ENCODE measurements at places on chromosomes 16 and 17. TPM values are rescaled to one million over a fixed set of nuclear protein-coding genes. Genes with fewer than 3 reads are reported as not detected.

The TRPV2 gene
- 91.1 TPM for total RNA-seq

The SLC38A8 gene
- total RNA-seq: not detected

- no peak for DNase-seq
- no peaks in the 10 kb centered on the region for H3K27me3 ChIP-seq
Observed at GRCh38 chr16:61780161-61780560, 256.1 kb downstream of the CDH8 start.

The MT4 gene
- total RNA-seq: not detected

The TBX2 gene
- not detected for total RNA-seq

GRCh38 chr17:73423806-73424205, 112.0 kb upstream of the CDC42EP4 start:
- H3K27me3 ChIP-seq: no peaks in the 10 kb centered on the region
- H3K36me3 ChIP-seq: no peaks in the 10 kb centered on the region
- H3K27ac ChIP-seq: no peak overlapping the region
- DNase-seq: no peak
- peaks cover 2% of the 10 kb centered on the region for H3K4me1 ChIP-seq
- no peak overlapping the region for H3K4me3 ChIP-seq

The ABCA9 gene
- not detected for total RNA-seq

- peaks cover 41% of the 10 kb centered on the region for H3K27me3 ChIP-seq
- no peaks in the 10 kb centered on the region for H3K4me1 ChIP-seq
- H3K36me3 ChIP-seq: no peaks in the 10 kb centered on the region
- H3K27ac ChIP-seq: no peak overlapping the region
- no peak for DNase-seq
- no peak overlapping the region for H3K4me3 ChIP-seq
Observed at GRCh38 chr16:80836846-80837245, 32.4 kb upstream of the CDYL2 start.

- no peak overlapping the region for H3K27ac ChIP-seq
- peaks cover 2% of the 10 kb centered on the region for H3K4me1 ChIP-seq
- DNase-seq: no peak
- H3K36me3 ChIP-seq: peaks cover 3% of the 10 kb centered on the region
- peaks cover 14% of the 10 kb centered on the region for H3K27me3 ChIP-seq
Observed at GRCh38 chr17:72460711-72461110, 339.9 kb downstream of the SOX9 start.

GRCh38 chr16:66326991-66327513, 39.4 kb upstream of the CDH5 start:
- H3K27me3 ChIP-seq: peaks cover 65% of the 10 kb centered on the region
- no peak for DNase-seq

- H3K27ac ChIP-seq: no peak overlapping the region
- H3K36me3 ChIP-seq: peaks cover 2% of the 10 kb centered on the region
- DNase-seq: no peak
- H3K4me3 ChIP-seq: no peak overlapping the region
Observed at GRCh38 chr16:11325404-11326083, 19.7 kb upstream of the RMI2 start.

DNA sequence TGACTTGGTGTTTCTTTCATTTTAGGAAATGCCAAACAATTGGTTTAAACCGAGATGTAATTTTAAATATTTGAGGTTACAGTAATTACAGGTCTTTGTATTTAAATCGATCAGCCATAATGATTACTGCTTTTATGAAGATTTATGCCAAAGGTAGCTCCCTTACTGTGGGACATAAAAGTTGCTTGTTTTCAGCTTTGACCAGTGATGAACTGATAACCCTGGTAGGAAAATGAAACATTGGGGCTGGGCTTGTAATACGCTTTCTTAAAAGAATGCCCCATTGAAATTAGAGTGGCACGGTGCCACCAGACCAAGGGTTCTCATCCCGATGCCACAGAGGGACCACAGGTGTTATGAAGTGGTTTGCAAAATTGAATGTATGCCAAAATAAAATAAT, 7.3 kb downstream of the TNRC6A start:
- no peak overlapping the region for H3K4me3 ChIP-seq
- no peaks in the 10 kb centered on the region for H3K36me3 ChIP-seq
- no peaks in the 10 kb centered on the region for H3K27me3 ChIP-seq
- peaks cover 57% of the 10 kb centered on the region for H3K4me1 ChIP-seq
- no peak for DNase-seq

- H3K4me3 ChIP-seq: peak overlapping the region; percentile 92
- H3K27me3 ChIP-seq: no peaks in the 10 kb centered on the region
- H3K27ac ChIP-seq: peak overlapping the region; percentile 69
Observed at GRCh38 chr16:2046893-2047329, 723 bp downstream of the NTHL1 start.

The ITGB4 gene
- total RNA-seq: not detected

DNA sequence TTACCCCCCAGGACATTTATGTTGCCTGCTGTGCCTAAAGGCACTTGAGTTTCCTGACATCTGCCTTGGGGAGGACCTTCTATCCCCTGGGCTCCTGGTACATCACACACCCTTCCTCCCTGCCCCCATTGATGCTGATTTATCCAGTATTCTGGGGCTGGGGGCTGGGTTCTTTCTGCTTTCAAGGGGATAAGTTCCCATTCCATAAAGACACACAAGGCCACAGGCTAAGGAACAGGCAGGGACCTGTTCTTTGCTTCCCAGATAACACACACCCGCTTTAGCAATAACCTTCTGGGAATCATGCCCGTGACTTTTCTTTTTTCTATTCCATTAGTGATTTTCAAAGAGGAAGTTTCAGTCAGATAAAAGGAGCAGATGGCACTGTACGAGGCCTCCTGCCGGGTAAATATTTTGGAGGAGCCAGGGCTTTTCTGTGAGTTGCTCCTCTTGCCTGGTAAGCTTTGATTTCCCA, 30.6 kb downstream of the CHD9 start:
- no peak overlapping the region for H3K4me3 ChIP-seq
- H3K27me3 ChIP-seq: no peaks in the 10 kb centered on the region
- no peak for DNase-seq
- peaks cover 12% of the 10 kb centered on the region for H3K4me1 ChIP-seq
- no peaks in the 10 kb centered on the region for H3K36me3 ChIP-seq

DNA sequence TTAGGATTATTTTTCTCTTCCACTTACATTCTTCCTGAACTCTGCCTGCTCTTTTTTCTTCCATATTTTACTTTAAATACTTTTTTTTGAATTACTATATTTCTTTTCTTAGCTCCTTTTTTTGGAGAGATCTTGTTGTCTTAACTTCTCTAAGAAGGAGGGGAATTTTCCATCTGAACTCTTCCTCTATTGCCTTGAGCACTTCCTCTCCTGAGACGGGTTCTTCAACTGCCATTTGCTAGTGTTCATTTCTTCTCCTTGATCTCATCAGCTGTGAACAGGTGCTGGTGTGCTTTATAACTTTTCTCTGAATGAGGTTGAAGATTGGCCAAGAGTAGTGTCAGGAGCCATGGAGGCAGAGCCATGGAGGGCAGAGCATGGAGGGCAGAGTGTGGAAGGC, 15.1 kb upstream of the CD300LD start:
- DNase-seq: no peak
- H3K27ac ChIP-seq: no peak overlapping the region
- peaks cover 3% of the 10 kb centered on the region for H3K4me1 ChIP-seq
- H3K36me3 ChIP-seq: peaks cover 5% of the 10 kb centered on the region
- no peak overlapping the region for H3K4me3 ChIP-seq
- H3K27me3 ChIP-seq: peaks cover 54% of the 10 kb centered on the region

DNA sequence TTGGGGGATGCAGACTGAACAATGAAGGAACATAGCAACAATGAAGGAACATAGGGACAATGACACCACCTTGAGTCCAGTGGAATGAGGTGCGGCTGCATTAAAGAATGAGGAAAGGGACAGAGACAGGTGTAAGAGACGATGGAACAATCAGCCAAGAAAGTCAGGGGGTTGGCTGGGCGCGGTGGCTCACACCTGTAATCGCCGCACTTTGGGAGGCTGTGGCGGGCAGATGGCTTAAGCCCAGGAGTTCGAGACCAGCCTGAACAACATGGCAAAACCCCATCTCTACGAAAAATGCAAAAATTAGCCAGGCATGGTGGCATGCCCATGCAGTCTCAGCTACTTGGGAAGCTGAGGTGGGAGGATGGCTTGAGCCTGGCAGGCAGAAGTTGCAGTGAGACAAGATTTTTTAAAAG, 13.6 kb upstream of the CBFB start:
- H3K36me3 ChIP-seq: no peaks in the 10 kb centered on the region
- H3K4me1 ChIP-seq: peaks cover 9% of the 10 kb centered on the region
- H3K4me3 ChIP-seq: no peak overlapping the region
- H3K27ac ChIP-seq: no peak overlapping the region
- no peak for DNase-seq

GRCh38 chr16:14378131-14378551, 251.9 kb downstream of the PARN start:
- DNase-seq: no peak
- no peaks in the 10 kb centered on the region for H3K36me3 ChIP-seq
- H3K4me3 ChIP-seq: no peak overlapping the region
- peaks cover 9% of the 10 kb centered on the region for H3K27me3 ChIP-seq
- H3K27ac ChIP-seq: no peak overlapping the region
- peaks cover 5% of the 10 kb centered on the region for H3K4me1 ChIP-seq

The PPY gene
- total RNA-seq: not detected

DNA sequence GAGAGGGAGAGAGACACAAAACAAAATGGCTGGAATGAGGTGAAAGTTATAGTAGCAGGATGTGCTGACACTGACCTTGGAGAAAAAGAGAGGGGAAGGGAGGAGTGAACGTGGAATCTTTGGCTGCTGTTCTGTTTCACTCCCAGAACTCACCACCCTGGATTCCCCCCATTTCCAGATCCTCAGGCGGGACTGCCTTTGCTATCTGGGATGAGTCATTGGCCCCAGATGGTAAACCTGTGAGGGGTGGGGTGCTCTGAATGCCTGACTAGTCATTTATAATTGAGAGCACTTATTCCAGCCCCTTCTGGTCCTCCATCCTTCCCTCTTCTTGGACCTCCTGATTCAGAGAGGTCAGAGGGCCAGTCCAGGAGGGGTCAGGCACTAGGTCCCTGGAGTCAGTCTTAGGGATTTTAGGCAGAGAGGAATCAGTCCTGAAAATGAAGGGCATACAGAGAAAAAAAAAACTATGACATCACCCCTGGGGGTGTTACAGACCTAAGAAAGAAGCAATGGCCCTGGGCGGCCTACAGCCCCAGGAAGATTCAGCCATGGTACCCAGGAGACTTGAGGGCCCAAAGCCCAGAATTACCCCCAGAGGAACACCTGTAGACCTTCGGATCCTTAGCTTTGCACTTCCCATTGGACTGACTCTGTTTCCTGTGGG, 2.2 kb upstream of the ZG16 start:
- DNase-seq: no peak
- no peak overlapping the region for H3K4me3 ChIP-seq
- no peaks in the 10 kb centered on the region for H3K27me3 ChIP-seq
- H3K36me3 ChIP-seq: no peaks in the 10 kb centered on the region

The HSD17B2 gene
- not detected for total RNA-seq

GRCh38 chr17:14815079-14815478, 450.0 kb downstream of the PMP22 start:
- DNase-seq: no peak
- H3K36me3 ChIP-seq: no peaks in the 10 kb centered on the region
- no peak overlapping the region for H3K27ac ChIP-seq
- no peak overlapping the region for H3K4me3 ChIP-seq
- H3K4me1 ChIP-seq: peaks cover 5% of the 10 kb centered on the region
- H3K27me3 ChIP-seq: peaks cover 9% of the 10 kb centered on the region

DNA sequence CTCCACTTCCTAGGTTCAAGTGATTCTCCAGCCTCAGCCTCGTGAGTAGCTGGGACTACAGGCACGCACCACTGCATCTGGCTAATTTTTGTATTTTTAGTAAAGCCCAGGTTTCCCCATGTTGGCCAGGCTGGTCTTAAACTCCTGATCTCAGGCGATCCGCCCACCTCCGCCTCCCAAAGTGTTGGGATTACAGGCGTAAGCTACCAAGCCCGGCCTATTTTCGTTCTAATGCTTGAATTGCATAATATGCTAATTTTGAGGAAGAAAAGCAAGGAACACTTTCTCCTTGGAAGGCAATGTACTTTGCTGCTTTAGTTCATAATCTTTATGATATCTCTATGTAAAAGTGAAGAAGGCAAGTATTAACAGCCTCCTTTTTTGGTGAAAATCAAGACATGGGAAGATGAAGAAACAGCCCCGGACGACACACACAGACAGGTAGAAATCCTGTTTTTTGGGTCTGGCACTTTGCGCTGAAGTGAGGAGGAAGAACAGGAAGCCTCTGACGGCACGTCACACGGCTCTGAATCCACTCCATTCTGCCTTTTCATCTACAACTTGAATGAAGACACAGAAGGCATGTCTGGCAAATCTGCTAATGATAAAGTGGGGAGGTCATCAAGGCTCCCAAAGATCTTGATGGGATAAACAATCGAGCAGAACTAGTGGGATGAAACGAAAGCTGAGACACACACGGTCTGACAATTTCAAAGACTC, 24.9 kb downstream of the VPS53 start:
- no peak overlapping the region for H3K4me3 ChIP-seq
- H3K4me1 ChIP-seq: peaks cover 3% of the 10 kb centered on the region
- H3K27me3 ChIP-seq: no peaks in the 10 kb centered on the region
- peaks cover 3% of the 10 kb centered on the region for H3K36me3 ChIP-seq

The SPATA32 gene
- total RNA-seq: not detected
